ENCODE measurements at places on chromosomes 16 and 17.

DNA sequence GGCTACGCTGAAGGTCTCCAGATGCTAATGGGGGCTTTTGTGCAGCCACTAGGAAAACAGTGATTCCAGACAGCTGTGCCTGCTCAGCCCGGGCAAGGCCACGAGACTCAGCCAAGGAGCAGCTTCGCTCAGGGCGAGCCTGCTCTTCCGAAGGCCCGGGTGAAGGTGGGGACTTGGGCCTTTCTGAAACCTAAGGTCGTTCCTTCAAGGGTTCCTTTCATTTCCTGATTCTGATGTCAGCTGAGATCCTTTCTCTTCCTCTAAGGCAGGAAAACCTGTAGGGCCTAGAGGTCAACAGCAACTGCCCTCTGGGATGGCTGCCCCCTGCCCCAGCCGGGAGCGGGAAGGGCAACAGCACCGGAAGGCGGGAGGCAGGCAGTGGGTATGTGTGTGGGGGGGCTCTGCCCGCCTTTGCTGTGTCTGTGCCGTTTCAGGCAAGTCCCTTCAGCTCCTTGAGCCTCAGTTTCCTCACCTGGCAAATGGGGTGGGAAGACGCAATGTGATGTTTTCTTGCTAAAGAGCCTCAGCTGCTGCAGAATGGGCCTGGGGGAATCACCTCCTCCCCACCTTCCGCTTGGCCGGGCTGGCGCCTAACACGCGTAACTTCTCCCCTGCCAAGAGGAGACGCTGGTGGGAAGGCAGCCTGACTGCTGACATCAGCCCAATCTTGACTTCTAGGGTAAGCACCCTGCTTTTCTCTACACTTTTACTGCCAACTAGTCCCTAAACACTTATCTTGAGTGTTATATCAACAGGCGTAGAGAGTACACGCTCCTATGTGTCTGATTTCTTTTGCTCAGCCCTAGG, 32.8 kb downstream of the IRF8 start:
- DNase-seq: no peak

GRCh38 chr17:40560592-40561293, 4.5 kb downstream of the CCR7 start:
- DNase-seq: peak; percentile 76

DNA sequence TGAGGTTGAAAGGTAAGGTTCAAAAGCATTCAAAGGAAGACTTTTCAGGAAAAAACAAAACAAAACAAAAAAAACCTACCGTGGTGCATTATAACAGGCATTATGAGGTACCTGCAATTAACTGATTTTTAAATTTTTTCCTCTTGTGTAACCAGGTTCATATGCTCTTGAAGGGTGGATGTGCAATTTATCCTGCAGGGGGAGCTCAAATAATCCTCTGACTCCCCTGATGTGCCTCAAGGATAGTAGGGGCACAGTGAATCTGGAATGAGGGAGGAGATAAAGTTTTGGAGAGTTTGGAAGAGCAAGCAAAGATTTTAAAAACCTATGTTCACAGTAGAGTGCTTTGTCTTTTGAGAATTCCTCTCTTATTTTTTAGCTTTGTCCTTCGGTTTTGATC, 1349.4 kb downstream of the CDH8 start:
- DNase-seq: no peak

GRCh38 chr16:3998793-3999478, 117.3 kb downstream of the ADCY9 start:
- peak; percentile 79 for DNase-seq

All from fibroblast of lung (primary cell).